Neural crest cell (in vitro differentiated cells): ENCODE measurements at places on chromosomes 5 and 9. TPM values are rescaled to one million over a fixed set of nuclear protein-coding genes. Genes with fewer than 3 reads are reported as not detected.

The OR1L4 gene
- not detected in 2 replicates for total RNA-seq

The VLDLR gene
- total RNA-seq: 20.2 and 20.3 TPM in 2 replicates

- H3K27ac ChIP-seq: no peak overlapping the region
- DNase-seq: no peak
Measured at GRCh38 chr5:104843822-104844221, 1281.2 kb upstream of the NUDT12 start.

- H3K4me3 ChIP-seq: no peak overlapping the region
- no peaks in the 10 kb centered on the region for H3K27me3 ChIP-seq
- H3K36me3 ChIP-seq: peaks cover 8% of the 10 kb centered on the region
- H3K4me1 ChIP-seq: no peaks in the 10 kb centered on the region
- H3K27ac ChIP-seq: no peak overlapping the region
Measured at GRCh38 chr5:76701298-76701697, 14.6 kb upstream of the F2R start.

DNA sequence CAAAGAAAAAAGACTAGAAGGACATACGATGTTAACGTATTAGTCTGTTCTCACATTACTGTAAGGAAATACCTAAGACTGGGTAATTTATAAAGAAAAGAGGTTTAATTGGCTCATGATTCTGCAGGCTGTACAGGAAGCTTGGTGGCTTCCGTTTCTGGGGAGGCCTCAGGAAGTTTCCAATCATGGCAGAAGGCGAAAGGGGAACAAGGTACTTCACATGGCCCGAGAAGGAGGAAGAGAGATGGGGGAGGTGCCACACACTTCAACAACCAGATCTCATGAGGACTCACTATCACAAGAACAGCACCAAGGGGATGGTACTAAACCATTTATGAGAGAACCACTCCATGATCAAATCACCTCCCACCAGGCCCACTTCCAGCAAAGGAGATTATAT is 110.1 kb downstream of the CARTPT start:
- peaks cover 5% of the 10 kb centered on the region for H3K36me3 ChIP-seq
- H3K27ac ChIP-seq: no peak overlapping the region
- DNase-seq: no peak
- no peaks in the 10 kb centered on the region for H3K27me3 ChIP-seq
- H3K4me3 ChIP-seq: no peak overlapping the region

DNA sequence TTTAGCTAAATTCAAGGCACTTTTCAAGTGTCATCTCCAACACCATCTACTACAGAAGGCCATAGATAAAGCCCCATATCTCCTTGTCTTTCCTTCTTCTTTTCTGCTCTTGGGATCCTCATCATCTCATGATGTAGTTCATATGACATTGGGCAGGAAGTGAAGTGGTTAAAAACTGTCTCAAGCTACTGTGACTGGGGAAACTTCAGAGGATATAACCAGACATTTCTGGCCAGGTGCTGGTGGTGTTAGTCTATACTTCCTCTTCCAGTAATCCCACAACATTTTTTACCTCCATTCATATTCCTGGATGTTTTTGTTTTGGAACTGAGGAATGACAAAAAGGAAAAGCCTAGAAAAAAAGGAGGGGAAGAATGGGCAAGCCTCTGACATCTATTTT is 188.7 kb downstream of the LURAP1L start:
- no peak for DNase-seq
- H3K4me1 ChIP-seq: no peaks in the 10 kb centered on the region
- H3K36me3 ChIP-seq: peaks cover 4% of the 10 kb centered on the region
- no peak overlapping the region for H3K27ac ChIP-seq
- no peaks in the 10 kb centered on the region for H3K27me3 ChIP-seq
- no peak overlapping the region for H3K4me3 ChIP-seq

The MARCOL gene
- total RNA-seq: not detected in 2 replicates

DNA sequence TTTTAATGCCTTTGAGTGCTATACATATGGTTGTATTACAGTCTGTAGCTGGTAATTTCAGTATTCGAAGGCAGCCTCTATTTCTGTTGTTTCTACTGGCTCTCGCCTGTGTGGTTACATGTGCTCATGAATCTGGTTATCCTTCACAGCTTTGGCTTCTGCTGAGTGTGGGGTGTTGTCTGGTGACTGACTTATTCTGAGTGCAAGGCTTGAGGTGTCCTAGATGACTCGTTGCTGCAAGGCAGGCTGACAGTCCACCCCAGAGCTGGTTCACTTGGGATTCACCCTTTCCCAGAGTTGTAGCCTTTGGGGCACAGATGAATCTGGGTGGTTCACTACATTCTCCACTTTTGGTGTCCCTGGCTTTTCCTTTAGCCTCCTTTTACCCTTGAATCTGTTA is 41.4 kb downstream of the PDE8B start:
- H3K36me3 ChIP-seq: no peaks in the 10 kb centered on the region
- DNase-seq: no peak
- peaks cover 10% of the 10 kb centered on the region for H3K27me3 ChIP-seq
- peaks cover 4% of the 10 kb centered on the region for H3K4me1 ChIP-seq
- H3K4me3 ChIP-seq: no peak overlapping the region
- H3K27ac ChIP-seq: no peak overlapping the region

DNA sequence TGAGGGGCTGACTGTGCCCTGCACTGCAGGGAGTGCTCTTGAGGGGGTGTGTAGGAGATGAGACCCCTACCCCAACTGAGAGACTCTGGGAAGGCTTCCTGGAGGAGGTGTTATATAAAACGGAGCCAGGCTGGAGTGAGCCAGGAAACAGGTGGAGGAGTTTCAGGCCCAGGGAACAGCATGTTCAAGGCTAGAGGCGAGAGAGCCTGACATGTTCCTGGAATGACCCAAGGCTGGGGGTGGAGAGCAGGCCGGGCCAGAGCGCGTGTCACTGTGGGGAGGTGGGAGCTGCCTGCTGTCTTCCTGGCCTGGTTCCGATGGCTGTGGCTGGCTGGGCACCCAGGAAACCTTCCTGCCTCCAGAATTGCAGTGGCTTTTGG is 48.7 kb downstream of the RXRA start:
- H3K27ac ChIP-seq: peak overlapping the region; percentile 62
- no peak overlapping the region for H3K4me3 ChIP-seq
- H3K27me3 ChIP-seq: no peaks in the 10 kb centered on the region
- peaks cover 20% of the 10 kb centered on the region for H3K4me1 ChIP-seq
- no peak for DNase-seq
- no peaks in the 10 kb centered on the region for H3K36me3 ChIP-seq

The SYK gene
- 0.98 and 1.4 TPM in 2 replicates for total RNA-seq

DNA sequence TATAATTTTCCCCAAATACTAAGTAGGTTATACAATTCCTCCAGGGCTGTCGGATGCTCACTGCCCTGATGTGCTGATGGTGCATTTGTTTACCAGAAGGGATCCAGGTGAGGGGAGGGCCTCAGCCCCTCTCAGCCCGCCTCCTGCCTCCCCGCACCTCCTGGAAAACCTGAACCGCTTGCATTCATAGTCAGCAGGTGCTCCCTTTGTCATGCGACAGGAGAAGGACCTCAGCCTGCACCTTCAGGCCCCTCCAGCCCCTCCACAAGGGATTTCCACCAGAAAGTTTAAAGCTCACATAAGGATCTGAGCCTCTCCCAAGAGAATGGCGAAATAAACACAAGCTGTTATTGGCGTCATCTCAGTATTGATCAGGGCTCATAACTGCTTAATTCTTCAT is 36.5 kb upstream of the NTNG2 start:
- no peak overlapping the region for H3K27ac ChIP-seq
- H3K27me3 ChIP-seq: peaks cover 80% of the 10 kb centered on the region
- H3K4me3 ChIP-seq: no peak overlapping the region
- DNase-seq: no peak
- H3K4me1 ChIP-seq: no peaks in the 10 kb centered on the region
- H3K36me3 ChIP-seq: no peaks in the 10 kb centered on the region

The FBP2 gene
- total RNA-seq: not detected in 2 replicates
